ENCODE measurements at places on chromosomes 1 and 21. TPM values are rescaled to one million over a fixed set of nuclear protein-coding genes. Genes with fewer than 3 reads are reported as not detected.

GRCh38 chr1:24664507-24665033 is 21.5 kb downstream of the SRRM1 start:
- no peaks in the 10 kb centered on the region for H3K27me3 ChIP-seq
- no peak for DNase-seq
- H3K4me1 ChIP-seq, result no peaks in the 10 kb centered on the region
- H3K36me3 ChIP-seq, result peaks cover 100% of the 10 kb centered on the region

GRCh38 chr21:41557884-41558283 is 49.9 kb upstream of the TMPRSS2 start:
- H3K27ac ChIP-seq, result no peak overlapping the region
- peaks cover 28% of the 10 kb centered on the region for H3K27me3 ChIP-seq
- H3K4me1 ChIP-seq, result no peaks in the 10 kb centered on the region
- no peak overlapping the region for H3K4me3 ChIP-seq
- no peaks in the 10 kb centered on the region for H3K36me3 ChIP-seq

- H3K4me1 ChIP-seq, result peaks cover 88% of the 10 kb centered on the region
- H3K27me3 ChIP-seq, result no peaks in the 10 kb centered on the region
- H3K27ac ChIP-seq, result peak overlapping the region; percentile 90
- H3K36me3 ChIP-seq, result no peaks in the 10 kb centered on the region
- DNase-seq, result no peak
- no peak overlapping the region for H3K4me3 ChIP-seq
These were observed 18.7 kb upstream of the LBR start for GRCh38 chr1:225446595-225446960.

GRCh38 chr1:79430437-79430836 is 423.9 kb upstream of the ADGRL4 start:
- H3K27ac ChIP-seq, result no peak overlapping the region
- no peak for DNase-seq
- no peaks in the 10 kb centered on the region for H3K27me3 ChIP-seq
- H3K4me3 ChIP-seq, result no peak overlapping the region

- DNase-seq, result no peak
- no peak overlapping the region for H3K4me3 ChIP-seq
These were observed 32.2 kb upstream of the CYP4X1 start for GRCh38 chr1:46991083-46991923.

DNA sequence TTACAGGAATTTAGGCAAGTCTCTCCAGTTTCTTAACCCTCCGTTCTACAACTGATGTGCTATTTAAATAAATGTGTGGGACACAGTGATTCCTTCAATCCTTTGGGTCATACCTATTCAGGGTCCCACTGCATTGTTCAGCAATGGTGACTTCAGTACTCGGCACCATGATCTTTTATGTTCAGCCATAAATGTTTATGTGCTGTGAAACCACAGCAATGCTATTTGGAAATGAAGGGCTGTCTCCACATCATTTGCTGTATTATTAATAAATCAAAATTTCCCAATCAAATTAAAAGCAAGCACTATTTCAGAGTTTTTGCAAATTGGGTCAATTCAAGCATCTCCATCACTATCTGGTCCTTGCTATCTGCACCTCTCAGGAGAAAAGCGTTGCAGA is 84.8 kb downstream of the NR5A2 start:
- no peak overlapping the region for H3K27ac ChIP-seq
- no peak for DNase-seq
- no peak overlapping the region for H3K4me3 ChIP-seq
- no peaks in the 10 kb centered on the region for H3K36me3 ChIP-seq

DNA sequence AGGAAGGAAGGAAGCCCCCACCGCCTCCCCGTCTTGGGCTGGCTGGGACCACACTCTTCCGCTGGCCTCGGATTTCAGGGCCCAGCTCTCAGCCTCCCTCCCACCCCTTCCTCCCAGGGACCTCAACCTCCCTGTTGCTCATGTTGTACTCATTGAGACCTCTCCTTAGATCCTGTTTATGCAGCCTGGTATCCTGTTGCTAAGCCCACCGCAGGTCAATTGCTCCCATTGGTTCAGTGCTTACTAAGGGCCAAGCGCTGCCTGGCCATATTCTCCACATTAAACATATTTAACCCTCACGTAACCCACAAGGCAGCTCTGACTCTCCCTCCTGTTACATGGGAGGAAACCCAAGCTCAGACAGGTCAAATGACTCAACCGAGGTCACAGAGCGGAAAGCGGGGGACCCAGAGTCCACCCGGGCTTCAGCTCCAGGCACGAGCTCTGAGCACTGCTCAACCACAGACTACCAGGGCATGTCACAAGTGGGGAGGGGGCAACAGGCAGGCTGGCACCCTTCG is 23.2 kb upstream of the H6PD start:
- no peak overlapping the region for H3K27ac ChIP-seq
- no peaks in the 10 kb centered on the region for H3K27me3 ChIP-seq
- no peaks in the 10 kb centered on the region for H3K4me1 ChIP-seq
- DNase-seq, result no peak
- no peak overlapping the region for H3K4me3 ChIP-seq

GRCh38 chr1:18951818-18952391 is 4.6 kb downstream of the IFFO2 start:
- no peak for DNase-seq
- no peaks in the 10 kb centered on the region for H3K27me3 ChIP-seq
- H3K4me3 ChIP-seq, result no peak overlapping the region
- H3K36me3 ChIP-seq, result no peaks in the 10 kb centered on the region

DNA sequence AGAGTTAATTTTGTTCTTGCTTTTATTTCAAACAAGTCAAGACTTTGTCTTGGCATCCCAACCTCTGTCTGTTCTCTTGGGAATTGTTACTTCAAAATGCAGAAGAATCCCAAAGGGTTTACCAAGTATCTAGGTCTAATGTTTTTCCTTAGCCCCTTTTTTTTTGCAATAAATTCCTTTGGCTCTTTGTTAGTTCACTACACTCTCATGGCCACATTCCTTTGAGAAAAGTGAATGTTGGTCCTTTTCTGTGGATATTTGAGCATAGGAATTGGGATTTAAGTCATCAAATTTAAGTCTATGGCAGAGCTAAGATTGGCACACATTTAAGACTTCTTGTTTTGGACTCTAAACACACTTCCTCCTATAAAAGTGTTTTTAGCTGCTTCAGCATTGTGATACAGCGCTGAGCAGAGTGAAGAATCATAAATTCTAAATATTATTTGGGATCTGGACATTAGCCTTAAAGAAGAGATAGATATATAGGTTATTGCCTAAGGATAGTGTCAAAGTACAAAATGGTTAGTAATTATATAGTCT is 1.9 kb downstream of the BTF3L4 start:
- peak overlapping the region; percentile 13 for H3K27ac ChIP-seq
- DNase-seq, result no peak
- H3K4me1 ChIP-seq, result peaks cover 37% of the 10 kb centered on the region
- no peaks in the 10 kb centered on the region for H3K27me3 ChIP-seq

DNA sequence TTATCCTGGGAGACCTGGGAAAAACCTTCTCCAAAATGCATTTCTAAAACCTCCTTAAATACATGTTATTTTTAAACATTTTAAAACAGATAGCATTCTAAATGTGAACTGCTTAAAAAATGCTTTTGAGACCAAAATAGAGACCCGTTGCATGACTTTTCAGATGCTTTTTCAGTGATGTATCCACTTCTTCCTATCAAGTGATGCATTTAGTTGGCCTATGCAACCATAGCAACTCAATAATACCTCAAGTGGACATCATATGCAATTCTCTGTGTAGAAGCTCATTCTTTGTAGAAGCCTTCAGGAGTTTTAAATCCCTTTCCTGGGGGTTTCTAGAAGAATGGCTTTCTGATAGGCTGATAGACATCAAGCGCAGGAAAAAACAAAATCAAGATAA is 94.5 kb upstream of the RAVER2 start:
- no peak overlapping the region for H3K27ac ChIP-seq
- H3K4me1 ChIP-seq, result no peaks in the 10 kb centered on the region
- no peaks in the 10 kb centered on the region for H3K27me3 ChIP-seq
- no peak overlapping the region for H3K4me3 ChIP-seq

DNA sequence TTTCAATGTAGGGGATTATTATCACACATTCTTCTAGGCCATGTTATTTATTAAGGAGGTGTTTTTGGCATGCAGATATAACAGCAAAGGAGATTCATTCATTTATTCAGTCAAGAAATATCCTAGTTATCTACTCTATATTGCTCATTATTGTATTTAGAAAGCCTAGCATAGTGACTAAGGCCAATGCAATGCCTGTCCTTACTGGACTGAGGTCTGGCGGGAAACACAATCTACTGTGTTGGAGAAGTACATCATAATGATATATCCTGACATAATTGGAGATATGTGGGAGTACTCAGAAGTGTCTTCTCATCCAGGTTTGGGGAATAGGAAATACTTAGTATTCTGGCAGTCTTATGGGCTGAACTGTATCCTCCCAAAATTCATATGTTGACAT is 421.5 kb upstream of the USP24 start:
- no peaks in the 10 kb centered on the region for H3K27me3 ChIP-seq
- no peak overlapping the region for H3K27ac ChIP-seq
- no peak overlapping the region for H3K4me3 ChIP-seq
- H3K36me3 ChIP-seq, result no peaks in the 10 kb centered on the region

DNA sequence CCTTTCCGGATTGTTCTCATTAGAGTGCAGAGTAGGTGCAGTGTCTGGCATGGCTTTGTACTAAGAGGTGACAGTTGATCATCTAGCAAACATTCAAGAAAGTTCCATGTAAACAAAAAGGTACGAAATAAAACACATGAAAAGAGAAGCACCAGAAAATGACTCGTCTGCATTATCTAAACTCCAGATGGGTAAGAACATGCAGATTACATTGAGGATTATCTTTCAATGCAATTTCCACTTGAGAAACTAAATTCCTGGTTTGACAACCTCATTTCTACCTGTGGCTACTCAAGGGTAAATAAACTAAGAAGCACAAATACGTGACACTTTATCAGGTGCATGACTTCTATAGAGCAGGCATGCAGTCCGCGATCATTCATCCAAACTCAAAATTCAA is 17.6 kb downstream of the SLC30A10 start:
- no peaks in the 10 kb centered on the region for H3K27me3 ChIP-seq

STIL gene
- 0.99 TPM for total RNA-seq

KIAA1614 gene
- total RNA-seq, result 19.1 TPM
